ENCODE measurements at places on chromosomes 7 and 10. TPM values are rescaled to one million over a fixed set of nuclear protein-coding genes. Genes with fewer than 3 reads are reported as not detected.

DNA sequence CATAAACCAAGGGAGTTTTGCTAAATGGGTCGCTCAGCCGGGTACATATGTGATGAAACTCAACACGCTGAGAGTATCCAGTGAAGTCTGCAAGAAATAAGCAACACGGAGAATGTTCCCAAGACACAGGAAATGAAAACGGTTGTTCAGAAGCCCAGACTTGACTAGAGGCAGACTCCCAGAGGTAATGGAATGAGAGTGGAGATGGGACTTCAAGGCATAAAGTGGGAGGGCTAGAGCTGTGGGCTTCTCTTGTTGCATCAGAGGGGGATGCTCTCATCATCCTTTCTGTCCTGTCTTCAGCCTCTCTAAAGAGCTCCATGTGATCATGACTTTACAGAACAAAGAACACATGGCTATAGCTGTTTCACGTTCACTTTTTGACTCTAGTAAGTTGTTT is 88.3 kb downstream of the BAMBI start:
- H3K27me3 ChIP-seq = no peaks in the 10 kb centered on the region
- DNase-seq = no peak
- no peak overlapping the region for H3K27ac ChIP-seq
- no peaks in the 10 kb centered on the region for H3K36me3 ChIP-seq

GRCh38 chr7:126398285-126398684 is 854.5 kb downstream of the GRM8 start:
- H3K36me3 ChIP-seq = no peaks in the 10 kb centered on the region
- DNase-seq = no peak
- H3K4me1 ChIP-seq = no peaks in the 10 kb centered on the region
- no peak overlapping the region for H3K27ac ChIP-seq

GRCh38 chr10:105973360-105973759 is 1191.1 kb downstream of the SORCS1 start:
- no peak for DNase-seq

The FKBP6 gene
- not detected for total RNA-seq

DNA sequence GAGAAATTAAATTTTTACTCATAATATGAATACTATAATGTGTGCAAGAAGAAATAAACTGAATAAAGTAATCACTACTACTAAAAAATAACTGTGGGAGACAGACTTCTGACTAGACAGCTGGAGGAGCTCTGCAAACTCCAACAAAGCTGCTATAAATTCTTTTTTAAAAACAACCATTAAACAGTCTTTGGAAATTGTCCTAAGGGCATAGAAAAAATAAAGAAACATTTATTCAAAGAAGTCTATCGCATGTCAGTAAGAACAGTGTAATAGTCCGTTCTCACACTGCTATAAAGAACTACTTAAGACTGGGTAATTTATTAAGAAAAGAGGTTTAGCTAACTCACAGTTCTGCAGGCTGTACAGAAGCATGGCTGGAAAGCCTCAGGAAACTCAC is 56.0 kb downstream of the ZPBP start:
- no peaks in the 10 kb centered on the region for H3K27me3 ChIP-seq
- H3K4me3 ChIP-seq = no peak overlapping the region
- H3K36me3 ChIP-seq = no peaks in the 10 kb centered on the region
- no peak overlapping the region for H3K27ac ChIP-seq
- no peak for DNase-seq
- no peaks in the 10 kb centered on the region for H3K4me1 ChIP-seq

DNA sequence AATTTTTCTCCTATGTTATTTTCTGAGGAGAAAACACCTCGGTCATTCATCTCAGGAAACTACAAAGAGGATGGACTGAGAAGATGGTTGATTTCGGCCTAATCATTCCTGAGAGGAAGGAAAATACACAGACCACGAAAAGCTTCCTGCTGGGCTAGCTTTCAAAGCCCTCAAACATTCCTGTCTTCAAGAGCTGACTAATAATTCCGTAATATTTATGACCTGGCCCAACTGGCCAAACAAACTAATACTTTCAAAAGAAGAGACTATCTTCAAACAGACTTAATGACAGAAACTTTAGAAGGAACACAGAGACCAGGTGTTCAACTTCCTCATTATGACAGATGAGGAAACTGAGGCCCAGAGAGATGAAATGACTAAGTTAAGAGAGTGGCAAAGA is 215.1 kb upstream of the FRMD4A start:
- H3K27ac ChIP-seq = no peak overlapping the region
- no peaks in the 10 kb centered on the region for H3K36me3 ChIP-seq
- DNase-seq = peak; percentile 72
- H3K4me3 ChIP-seq = no peak overlapping the region
- peaks cover 16% of the 10 kb centered on the region for H3K4me1 ChIP-seq
